A549 treated with AZD2906 at 1 μM for 4 hours (cell line): ENCODE measurements at places on chromosomes 7 and 10. TPM values are rescaled to one million over a fixed set of nuclear protein-coding genes. Genes with fewer than 3 reads are reported as not detected.

The OR6V1 gene
- not detected in 5 replicates for total RNA-seq

The PRLHR gene
- total RNA-seq: not detected in 5 replicates

The UNCX gene
- 0.05 to 0.06 TPM in 2 of 5 replicates, not detected in the others for total RNA-seq

The ELN gene
- 0.12 to 0.16 TPM (median 0.14 TPM) in 4 of 5 replicates, not detected in the other for total RNA-seq

The SLC26A5 gene
- total RNA-seq: not detected in 5 replicates

The KNDC1 gene
- 0.74 to 2.0 TPM (median 1.2 TPM) in 5 replicates for total RNA-seq

The PPP1R3A gene
- total RNA-seq: not detected in 5 replicates

The SORCS3 gene
- not detected in 5 replicates for total RNA-seq

The RADIL gene
- total RNA-seq: 1.2 to 2.5 TPM (median 1.9 TPM) in 5 replicates

The AKR1C2 gene
- total RNA-seq: 3,370 to 4,443 TPM (median 3,626 TPM) in 5 replicates

The PITX3 gene
- 0.55 to 1.3 TPM (median 1.1 TPM) in 5 replicates for total RNA-seq

The LBX1 gene
- total RNA-seq: not detected in 5 replicates

The EVX1 gene
- total RNA-seq: 0.09 to 0.22 TPM (median 0.14 TPM) in 5 replicates

The AKR1C4 gene
- 0.13 to 0.49 TPM (median 0.36 TPM) in 5 replicates for total RNA-seq
